ENCODE measurements at places on chromosomes 4 and X.

- no peak for DNase-seq
These were observed 177.1 kb upstream of the MID1 start for GRCh38 chrX:10797466-10797865.

- DNase-seq: peak; percentile 16
These were observed at the start of gene MID2 for GRCh38 chrX:107825698-107826237. Gene MID2 (plus strand): TSS chrX:107825866. CDS start chrX:107826427, 561 bp downstream.

DNA sequence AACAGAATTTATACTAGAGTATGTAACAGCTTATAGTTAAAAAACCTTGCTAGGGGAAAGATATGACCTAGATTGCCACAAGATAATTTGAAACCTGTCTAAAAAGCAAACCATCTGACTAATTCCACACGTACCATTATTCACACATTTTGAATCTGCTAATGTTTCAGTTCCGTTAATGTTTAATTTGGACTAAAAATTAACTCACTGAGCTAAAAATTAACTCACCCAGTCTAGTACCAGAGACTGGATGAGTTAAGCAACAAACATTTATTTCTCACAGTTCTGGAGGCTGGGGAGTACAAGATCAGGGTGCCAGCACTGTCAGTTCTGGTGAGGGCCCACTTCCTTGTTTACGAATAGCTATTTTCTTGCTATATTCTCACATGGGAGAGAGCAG is 231.5 kb upstream of the DIAPH2 start:
- no peak for DNase-seq

DNA sequence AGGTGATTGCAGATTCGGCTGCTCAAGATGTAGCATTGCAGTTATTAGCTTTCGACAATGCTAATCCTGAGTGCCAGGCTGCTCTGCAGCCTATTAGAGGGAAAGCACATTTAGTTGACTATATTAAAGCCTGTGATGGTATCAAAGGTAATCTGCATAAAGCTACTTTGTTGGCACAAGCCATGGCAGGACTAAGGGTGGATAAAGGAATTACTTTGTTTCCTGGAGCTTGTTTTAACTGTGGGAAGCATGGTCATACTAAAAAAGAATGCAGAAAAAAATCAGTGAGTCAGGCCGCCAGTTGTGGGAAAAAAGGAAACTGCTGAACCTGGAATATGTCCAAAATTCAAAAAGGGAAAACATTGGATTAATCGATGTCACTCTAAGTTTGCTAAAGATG is 154.9 kb upstream of the TECRL start:
- DNase-seq: no peak

DNA sequence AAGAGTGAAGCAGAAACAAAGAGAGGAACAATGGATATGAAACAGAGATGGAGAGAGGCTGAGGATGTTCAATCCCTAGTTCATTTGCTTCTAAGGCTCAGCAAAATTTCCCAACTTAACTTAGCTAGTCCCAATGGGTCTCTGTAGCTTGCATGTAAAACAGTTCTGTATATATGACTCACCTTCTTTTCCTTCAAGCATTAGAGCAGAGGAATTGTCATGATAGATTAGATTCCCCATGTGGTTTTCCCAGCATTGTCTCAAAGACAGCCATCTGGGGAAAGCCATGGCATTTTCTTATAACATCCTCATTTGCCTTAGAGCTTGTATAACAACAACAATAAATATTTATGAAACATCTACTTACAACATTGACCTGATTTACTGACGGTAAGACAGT is 93.9 kb upstream of the GATB start:
- no peak for DNase-seq

DNA sequence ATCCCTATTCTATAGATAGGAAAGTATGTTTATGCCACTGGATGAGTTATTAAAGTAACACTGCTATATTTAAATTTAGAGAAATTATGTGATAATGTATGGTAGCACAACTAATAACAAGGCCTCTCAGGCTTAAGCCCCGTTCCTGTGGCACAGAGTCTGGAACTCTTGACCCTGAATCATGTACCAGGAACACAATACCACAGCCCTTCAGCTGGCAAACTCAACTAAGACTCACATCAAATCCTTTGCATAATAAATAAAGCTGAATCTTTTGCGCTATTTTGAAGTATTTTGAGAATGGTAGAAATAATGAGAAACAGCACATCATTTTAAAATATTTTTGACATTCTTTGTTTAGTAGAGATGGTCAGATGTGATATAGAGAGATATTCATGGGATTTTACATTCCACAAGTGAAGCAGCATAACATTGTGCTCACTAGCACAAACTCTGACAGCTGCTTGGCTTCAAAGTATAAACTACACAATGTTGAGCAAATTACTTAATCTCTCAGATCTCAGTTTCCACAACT is 478.4 kb upstream of the FAM241A start:
- no peak for DNase-seq

DNA sequence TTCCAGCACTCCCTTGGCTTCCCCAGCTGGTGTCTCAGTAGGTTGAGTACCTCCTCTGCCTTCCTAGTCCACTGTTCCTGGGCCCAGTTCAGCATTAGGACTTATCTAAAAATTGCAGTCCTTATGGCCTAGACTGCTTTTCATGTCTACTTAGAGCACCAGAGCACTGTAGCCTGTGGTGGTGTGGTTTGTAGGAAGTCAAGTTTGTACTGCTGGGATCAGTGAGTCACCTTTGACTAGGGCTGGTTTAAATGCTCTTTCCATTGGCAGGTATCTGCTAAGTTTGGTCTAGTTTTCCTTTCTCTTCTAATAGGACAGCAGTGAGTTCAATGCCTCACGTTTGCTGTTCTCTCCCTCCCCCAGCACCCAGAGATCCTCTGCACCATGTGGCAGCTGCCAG is 233.6 kb upstream of the WDFY3 start:
- no peak for DNase-seq
